ENCODE measurements at places on chromosomes 12 and 14.

- DNase-seq: no peak
Observed at GRCh38 chr12:9388379-9388778, 180.2 kb upstream of the PZP start.

DNA sequence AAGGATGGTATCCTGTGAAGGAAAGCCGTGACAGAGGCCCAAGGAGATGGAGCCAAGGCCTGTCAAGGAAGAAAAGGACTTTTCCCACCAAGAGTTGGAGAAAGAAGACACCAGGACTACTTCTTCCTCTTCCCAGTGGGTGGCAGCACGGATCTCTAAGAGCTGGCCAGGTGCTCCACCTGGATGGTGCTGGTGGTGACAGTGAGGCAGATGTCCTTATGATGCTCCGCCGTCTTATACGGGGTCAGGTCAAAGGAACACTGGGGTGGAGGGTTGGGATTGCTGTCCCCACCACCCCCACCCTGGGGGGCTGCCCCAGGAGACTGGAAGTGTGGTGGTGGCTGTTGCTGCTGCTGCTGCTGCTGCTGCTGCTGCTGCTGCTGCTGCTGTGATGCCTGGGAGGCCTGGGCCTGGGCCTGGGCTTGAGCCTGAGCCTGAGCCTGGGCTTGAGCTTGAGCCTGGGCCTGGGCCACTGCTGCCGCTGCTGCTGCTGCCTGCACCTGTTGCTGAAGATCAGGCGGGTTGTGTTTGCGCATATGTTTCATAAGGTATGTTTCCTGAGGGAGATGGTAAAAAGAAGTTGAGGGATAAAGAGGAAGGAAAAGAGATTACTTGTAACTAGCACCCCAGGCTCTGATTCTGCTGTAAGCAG, 4.8 kb upstream of the ING4 start:
- no peak for DNase-seq

- DNase-seq: no peak
Observed at GRCh38 chr14:69356903-69357543, 41.1 kb downstream of the ERH start.

DNA sequence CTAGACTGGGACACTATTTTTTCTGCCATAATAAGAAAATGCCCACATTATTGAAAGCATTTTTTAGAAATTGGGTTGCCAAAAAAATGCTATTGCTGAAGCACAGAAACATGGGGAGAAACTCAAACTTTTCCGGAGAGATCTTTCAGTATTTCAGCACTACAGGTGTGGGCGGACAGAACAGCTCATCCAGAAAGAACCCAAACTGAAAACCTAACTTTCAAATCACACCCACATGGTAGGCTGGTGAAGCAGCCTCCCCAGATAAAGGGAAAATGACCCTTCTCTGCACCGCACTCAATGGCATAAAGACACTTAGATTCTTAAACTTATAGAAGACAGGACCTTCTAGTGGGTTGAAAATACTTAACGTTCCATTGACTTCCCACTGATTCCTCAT, 62.3 kb upstream of the TMPO start:
- no peak for DNase-seq

- no peak for DNase-seq
Observed at GRCh38 chr12:31203261-31203660, 122.7 kb downstream of the SINHCAF start.

DNA sequence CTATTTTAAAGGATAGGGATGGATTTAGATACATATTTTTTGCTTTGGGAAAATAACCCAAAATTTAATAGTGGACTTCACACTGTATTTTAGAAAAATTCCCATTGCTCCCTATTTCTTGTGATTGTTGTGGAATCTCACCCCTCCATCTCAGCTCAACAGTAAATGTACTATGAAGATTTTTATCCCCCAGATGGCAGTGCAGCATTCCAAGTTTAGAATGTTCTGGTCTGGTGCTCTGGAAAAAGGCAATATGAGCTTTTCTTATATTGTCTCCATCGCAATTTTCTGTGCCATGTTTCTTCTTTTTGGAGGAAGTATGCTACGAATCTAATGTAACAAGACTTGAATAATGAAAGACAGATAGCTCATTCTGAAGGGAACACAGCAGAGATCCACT, 471.7 kb upstream of the SYT1 start:
- no peak for DNase-seq

DNA sequence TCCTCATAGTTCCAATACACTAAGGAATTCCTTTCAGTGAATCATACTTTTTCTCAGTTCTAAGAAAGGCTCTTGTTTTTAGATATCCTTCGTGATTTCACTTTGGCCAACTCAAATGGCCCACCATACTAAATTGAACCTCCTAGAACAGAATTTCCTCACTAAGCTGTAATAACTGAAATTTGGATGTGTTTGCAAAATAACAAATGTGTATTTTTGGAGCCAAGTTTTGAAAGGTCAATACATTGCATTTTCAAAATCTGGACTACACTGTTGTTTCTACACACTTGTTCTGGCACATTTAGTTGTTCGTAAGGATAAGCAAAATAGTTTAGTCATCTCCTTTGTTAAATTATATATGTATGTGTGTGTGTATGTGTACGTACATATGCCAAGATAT, 439.0 kb upstream of the STXBP6 start:
- no peak for DNase-seq

GRCh38 chr14:75504411-75504810, 17.9 kb upstream of the BATF start:
- no peak for DNase-seq

- DNase-seq: no peak
Observed at GRCh38 chr12:107679336-107679735, 6.3 kb upstream of the PWP1 start.

DNA sequence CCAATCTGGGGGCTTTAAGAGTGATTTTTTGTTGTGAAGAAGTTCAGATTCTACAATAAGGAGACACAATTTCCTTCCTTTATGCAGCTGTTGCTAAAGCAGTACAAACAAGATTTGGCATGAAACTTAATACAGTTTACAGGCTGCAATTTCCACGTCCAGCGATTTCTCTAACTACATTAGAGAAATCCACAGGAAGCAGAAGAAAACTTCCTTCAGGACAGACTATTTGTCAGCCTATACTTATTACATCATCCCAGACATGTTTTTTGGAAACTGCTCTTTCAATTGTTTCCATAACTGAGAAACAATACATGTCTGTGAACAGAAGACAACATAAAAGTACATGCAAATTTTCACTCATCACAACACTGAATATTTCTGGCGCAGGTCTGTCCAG, 204.3 kb downstream of the TTC7B start:
- DNase-seq: no peak

DNA sequence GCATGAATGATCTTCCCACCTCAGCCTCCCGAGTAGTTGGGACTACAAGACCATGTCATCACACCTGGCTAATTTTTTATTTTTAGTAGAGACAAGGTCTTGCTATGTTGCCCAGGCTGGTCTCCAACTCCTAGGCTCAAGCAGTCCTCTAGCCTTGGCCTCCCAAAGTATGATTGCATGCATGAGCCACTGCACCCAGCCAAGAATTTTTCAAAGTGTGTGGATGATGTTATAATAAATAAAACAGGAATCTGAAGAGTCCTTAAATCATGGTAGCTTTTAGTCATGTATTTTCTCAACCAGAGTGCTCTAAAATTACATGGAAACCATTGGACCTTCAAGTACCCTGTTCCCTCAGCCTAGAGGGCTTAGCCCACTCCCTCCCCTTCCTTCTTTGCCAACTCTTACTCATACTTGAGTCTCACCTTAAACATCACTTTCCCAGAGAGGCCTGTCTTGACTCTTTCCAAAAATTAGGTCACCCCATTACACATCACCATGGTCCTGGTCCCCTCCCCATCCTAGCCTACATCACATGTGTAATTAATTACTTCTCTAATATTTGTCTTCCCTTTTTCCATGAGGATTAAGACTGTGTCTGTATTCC, 52.2 kb upstream of the BICDL1 start:
- no peak for DNase-seq

All from AG08396 (cell line).